H9 (cell line): ENCODE measurements at places on chromosomes 6 and 20. TPM values are rescaled to one million over a fixed set of nuclear protein-coding genes. Genes with fewer than 3 reads are reported as not detected.

SCRT2 gene
- not detected in 2 replicates for total RNA-seq

PRR18 gene
- 0.11 TPM in 1 of 2 replicates, not detected in the other for total RNA-seq

SLC17A2 gene
- not detected in 2 replicates for total RNA-seq

HLA-DMB gene
- total RNA-seq: 1.5 and 1.7 TPM in 2 replicates

GRCh38 chr20:31593221-31594001 lies 11.7 kb upstream of the ID1 start:
- no peaks in the 10 kb centered on the region for H3K36me3 ChIP-seq
- no peak overlapping the region for H3K27ac ChIP-seq
- H3K27me3 ChIP-seq: no peaks in the 10 kb centered on the region
- H3K4me3 ChIP-seq: no peak overlapping the region
- DNase-seq: peak; percentile 48

DNA sequence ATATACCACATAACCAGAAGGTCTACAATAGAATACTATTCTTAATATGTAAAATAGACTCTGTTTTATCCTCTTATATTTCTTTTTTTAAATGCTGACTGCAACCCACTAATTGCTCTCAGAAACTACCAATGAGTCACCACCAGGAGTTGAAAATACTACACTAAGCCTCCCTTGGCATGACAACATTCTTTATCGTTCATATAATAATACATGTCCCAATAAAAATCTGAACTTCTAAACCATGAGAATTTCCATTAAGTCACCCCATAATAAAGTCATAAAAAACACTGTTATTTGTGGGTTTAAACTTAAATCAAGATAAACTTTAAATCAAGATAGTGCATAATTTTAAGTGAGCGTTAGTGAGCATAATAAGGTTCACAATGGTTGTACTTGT lies 4.2 kb downstream of the HACE1 start:
- H3K27ac ChIP-seq: no peak overlapping the region
- H3K4me1 ChIP-seq: no peaks in the 10 kb centered on the region
- no peaks in the 10 kb centered on the region for H3K27me3 ChIP-seq

GRCh38 chr6:14730654-14731053 lies 515.2 kb upstream of the JARID2 start:
- H3K27ac ChIP-seq: no peak overlapping the region
- H3K4me1 ChIP-seq: peaks cover 17% of the 10 kb centered on the region
- no peak overlapping the region for H3K4me3 ChIP-seq
- no peak for DNase-seq

DNA sequence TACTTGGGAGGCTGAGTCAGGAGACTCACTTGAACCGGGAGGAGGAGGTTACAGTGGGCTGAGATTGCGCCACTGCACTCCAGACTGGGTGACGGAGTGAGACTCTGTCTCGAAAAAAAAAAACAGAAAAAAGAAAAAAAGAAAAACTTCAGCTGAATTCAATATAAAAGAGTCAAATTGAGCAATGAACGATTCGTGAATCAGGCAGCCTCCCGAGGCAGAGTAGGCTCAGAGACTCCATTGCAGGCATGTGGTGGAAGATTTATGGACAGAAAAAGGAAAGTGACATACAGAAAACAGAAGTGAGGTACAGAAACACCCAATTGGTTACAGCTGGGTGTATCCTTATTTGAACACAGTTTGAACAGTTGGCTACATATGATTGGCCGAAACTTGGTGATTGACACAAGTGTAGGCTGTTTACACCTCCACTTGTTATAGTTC lies 56.3 kb downstream of the HLA-DPB1 start:
- peaks cover 19% of the 10 kb centered on the region for H3K36me3 ChIP-seq
- H3K27ac ChIP-seq: no peak overlapping the region
- no peaks in the 10 kb centered on the region for H3K27me3 ChIP-seq
- no peaks in the 10 kb centered on the region; the same call in 1 of the 2 replicates for H3K4me1 ChIP-seq
- DNase-seq: no peak

GRCh38 chr20:14055127-14055742 lies 59.9 kb downstream of the MACROD2 start:
- no peak overlapping the region for H3K27ac ChIP-seq
- H3K36me3 ChIP-seq: no peaks in the 10 kb centered on the region
- no peaks in the 10 kb centered on the region for H3K27me3 ChIP-seq

- no peaks in the 10 kb centered on the region for H3K36me3 ChIP-seq
- H3K27ac ChIP-seq: no peak overlapping the region
- peaks cover 5% of the 10 kb centered on the region; the same call in 1 of the 2 replicates for H3K4me1 ChIP-seq
- H3K27me3 ChIP-seq: no peaks in the 10 kb centered on the region
- DNase-seq: no peak
These were observed 16.5 kb downstream of the IGF2R start for GRCh38 chr6:159985296-159985945.

- H3K4me1 ChIP-seq: no peaks in the 10 kb centered on the region; the same call in 1 of the 2 replicates
- no peaks in the 10 kb centered on the region for H3K27me3 ChIP-seq
- no peaks in the 10 kb centered on the region for H3K36me3 ChIP-seq
- DNase-seq: no peak
These were observed 85.8 kb downstream of the CD164 start for GRCh38 chr6:109296452-109296851.

DNA sequence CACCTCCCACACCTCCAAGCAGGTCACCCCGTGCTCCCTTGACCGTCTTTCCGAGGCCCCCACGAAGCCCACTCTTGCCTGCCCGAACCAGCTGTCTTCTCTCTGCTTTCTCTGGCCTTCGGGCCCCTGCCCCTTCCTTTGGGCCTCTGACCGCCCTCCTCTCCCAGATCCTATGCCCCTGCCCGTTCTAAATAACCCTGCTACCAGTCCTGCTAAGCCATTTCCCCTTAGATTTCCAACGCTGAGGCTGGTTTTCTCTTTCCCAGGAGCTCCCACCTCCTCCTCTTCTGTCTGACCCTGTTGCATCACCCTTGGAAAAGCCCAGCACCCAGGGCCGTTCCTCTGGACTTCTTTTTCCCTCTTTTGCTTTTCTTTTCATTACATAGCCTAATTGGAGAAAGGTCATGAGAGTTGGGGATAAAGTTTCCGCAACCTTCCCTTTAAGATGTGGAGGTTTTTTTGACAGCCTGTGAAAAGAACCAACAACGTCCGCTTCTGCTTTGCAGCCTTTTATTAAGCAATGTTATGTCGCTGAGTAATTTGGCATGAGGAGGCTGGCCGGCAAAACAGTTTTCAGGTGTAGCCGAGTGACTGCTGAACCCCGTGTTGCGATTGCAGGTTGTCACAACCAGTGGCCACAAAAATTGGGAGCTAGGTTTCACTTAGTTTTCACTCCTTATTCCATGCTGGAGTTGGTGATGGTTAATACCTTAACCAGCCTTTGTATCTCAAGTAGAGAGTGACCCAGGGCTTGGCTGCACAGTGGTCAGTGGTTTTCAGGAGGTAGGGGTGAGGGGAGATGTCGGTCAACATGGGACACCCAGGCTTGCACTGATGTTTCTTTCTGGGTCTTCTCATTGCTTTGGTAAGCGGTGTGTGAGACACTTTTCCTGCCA lies 970 bp downstream of the BLTP3A start:
- H3K27ac ChIP-seq: no peak overlapping the region
- H3K36me3 ChIP-seq: peaks cover 3% of the 10 kb centered on the region; the same call in 1 of the 2 replicates
- no peaks in the 10 kb centered on the region for H3K4me1 ChIP-seq
- peak overlapping the region; percentile 98 for H3K4me3 ChIP-seq
- H3K27me3 ChIP-seq: no peaks in the 10 kb centered on the region

GRCh38 chr6:134122775-134123174 lies 70.4 kb upstream of the SLC2A12 start:
- no peaks in the 10 kb centered on the region for H3K36me3 ChIP-seq
- H3K27ac ChIP-seq: no peak overlapping the region
- H3K4me3 ChIP-seq: no peak overlapping the region; the same call in 2 of the 3 replicates
- no peaks in the 10 kb centered on the region for H3K27me3 ChIP-seq
- no peaks in the 10 kb centered on the region for H3K4me1 ChIP-seq

- H3K36me3 ChIP-seq: no peaks in the 10 kb centered on the region; the same call in 2 of the 3 replicates
- H3K4me1 ChIP-seq: peaks cover 14% of the 10 kb centered on the region
- H3K27ac ChIP-seq: no peak overlapping the region
- peak overlapping the region; percentile 84 for H3K4me3 ChIP-seq
These were observed 496 bp downstream of the GRM4 start for GRCh38 chr6:34145161-34146020.

DNA sequence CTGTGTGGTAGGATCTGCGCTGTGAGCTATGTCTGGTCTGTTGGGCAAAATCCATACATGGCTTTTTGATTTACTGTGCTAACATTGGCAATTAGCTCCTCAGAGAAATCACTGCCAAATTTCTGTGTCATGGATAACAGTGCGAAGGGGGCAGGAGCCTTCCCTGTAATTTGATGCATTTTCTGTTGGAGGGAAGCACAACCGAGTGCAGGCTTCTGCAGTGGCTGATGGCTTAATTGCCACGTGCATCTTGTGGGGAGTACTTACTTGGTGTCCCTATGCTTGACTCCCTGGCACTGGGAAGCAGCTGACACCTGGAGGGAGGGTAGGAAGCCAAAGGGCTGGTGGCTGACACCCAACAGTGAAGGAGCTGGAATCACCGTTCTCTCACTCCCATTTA lies 99.3 kb upstream of the PROKR2 start:
- H3K4me3 ChIP-seq: no peak overlapping the region
- DNase-seq: no peak
- H3K27me3 ChIP-seq: no peaks in the 10 kb centered on the region; the same call in 1 of the 2 replicates
- H3K36me3 ChIP-seq: no peaks in the 10 kb centered on the region
